ENCODE measurements at places on chromosomes 3 and 15.

DNA sequence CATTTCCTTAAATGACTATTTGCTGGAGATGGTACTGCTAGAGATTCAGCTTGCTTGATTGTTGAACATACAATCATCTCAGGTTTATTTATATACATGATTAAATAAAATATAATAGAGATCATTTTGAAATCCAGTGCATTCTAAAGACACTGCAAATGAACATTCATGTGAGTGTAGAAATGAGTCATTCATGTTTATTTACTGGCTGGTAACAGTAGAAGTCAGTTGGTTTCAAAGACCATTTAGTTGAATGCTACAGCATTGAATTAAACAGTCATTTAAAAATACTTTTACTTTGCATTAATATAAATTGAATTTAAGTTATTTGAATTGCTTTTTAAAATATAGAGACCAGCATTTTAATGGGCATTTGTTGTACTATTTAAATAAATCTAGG is 551.9 kb upstream of the GOLIM4 start:
- DNase-seq, result no peak

GRCh38 chr3:14362890-14363289 is 39.5 kb upstream of the SLC6A6 start:
- no peak for DNase-seq

DNA sequence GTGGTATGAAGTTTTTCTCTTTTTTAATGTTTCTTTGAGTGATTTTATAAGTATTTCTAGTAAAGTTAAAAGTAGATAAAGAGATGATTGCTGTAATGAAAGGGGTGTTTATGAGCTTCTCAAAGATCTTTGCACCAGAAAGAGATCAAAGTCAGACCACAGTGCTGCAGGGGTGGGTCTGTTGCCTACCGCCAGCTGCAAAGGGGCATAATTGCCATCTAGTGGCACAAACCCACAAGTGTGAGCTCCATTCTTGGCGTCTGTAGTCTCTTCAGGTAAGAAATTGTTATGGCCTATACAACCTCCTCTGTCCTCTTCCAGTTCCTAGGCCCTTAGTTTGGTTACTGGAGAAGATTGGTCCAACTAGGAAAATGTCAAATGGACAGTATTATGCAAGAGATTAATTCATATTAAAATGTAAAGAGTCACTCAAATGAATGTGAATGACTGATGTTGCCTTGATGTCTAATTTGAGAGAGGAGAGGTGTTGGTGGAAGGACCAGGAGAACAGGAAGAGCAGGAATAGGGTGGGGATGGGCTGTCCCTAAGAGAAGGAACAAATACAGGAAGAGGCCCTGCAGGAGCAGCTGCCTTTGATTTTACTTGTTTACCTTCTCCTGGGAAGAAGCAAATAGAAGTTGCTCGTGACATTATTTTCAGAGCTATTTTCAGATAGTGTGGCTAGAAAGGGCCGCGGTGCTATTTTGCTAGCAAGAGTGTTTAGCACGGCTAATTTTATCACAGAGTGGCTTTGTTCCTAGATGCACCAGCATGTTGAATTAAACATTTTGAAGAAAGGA is 53.0 kb upstream of the GSK3B start:
- peak; percentile 8 for DNase-seq

DNA sequence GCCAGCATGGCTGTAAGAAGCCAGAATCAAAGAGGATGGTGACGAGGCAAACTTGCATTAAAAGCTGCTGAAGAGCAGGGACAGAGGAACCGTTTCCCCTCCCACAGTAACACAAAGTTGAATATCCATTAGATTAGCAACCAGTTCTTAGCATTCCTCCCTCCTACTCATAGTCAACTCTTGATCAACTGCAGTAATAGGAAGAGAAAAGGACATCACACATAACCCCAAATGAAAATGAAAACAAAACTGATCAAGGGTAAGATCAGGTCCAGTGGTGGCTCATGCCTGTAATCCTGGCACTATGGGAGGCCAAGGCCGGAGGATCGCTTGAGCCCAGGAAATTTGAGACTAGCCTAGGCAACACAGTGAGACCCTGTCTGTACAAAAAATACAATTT is 165.2 kb downstream of the GREM1 start:
- no peak for DNase-seq

GRCh38 chr3:66052721-66053549 is 14.2 kb upstream of the MAGI1 start:
- DNase-seq, result no peak

DNA sequence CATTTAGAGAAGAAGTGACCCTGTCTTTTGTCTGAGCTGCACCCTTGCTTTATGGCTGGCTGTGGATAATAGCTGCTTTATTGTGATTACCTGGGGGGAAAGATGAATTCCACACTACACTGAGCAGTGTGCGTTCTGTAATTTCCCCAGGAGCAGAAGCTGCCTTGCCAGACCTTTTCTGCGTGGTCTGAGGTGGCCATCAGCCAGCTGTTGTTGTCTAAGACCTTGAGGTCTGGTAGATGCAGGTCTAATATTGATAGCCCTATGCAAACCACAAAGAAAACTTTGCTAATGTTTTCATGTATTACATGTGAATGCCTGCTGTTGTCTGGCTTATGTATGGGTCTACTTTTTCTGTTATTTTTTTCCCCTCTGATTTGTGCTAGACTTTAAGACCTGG is 144.6 kb downstream of the THSD4 start:
- no peak for DNase-seq

DNA sequence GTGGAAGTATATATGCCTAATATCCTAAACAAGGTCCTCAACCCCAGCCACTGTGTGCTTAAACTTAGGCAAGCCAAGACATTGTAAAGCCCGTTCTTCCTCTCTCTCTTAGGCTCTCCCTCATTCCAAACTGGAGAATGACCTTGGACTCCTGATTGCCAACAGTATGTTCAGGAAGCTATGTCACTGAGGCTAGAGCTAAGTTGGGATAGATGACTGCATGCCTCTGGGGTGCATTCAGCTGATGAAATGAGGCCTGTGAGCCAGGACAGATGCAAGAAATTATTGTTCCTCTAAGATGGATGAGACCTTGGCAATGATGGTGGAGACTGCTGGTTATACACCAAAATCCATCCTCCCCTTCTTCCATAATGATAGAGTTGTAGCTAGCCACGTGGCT is 27.9 kb upstream of the TBC1D21 start:
- DNase-seq, result no peak

- no peak for DNase-seq
These were observed 171.7 kb downstream of the C3orf38 start for GRCh38 chr3:88321363-88322050.

DNA sequence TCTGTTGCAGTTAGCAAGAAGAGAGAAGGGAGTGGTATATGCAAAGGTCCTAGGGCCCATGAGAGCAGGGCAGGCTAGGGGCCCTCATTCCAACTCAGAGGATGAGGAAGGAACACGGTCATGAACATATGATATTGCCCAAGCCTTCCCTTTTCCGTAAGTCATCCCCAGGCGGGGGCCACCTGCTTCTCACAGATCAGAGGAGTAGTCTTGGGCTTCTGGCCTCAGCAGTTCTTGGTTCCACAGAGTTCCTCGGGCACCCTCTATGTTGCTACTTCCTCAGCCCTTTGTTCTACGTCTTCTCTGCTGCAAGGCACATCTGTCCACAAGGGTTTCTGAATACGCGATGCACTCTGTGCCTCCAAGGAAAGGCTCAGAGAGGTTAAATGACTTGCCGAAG is 25.3 kb downstream of the EPHB3 start:
- DNase-seq, result no peak

DNA sequence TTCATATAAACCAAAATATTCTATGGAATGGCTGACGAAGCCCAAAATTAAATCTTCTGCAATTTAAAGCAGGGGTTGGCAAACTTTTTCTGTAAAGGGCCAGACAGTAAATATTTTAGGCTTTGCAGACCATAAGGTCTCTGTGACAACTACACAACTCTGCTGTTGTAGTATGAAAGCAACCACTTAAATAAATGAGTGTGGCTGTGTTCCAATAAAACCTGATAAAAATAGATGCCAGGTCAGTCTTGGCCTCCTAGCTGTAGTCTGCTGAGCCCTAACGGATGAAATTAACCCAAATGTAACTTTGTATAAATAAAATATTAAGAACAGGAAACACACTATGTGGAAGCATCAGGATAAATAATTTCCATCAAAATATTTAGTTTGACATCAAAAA is 104.2 kb downstream of the FBXL22 start:
- no peak for DNase-seq

DNA sequence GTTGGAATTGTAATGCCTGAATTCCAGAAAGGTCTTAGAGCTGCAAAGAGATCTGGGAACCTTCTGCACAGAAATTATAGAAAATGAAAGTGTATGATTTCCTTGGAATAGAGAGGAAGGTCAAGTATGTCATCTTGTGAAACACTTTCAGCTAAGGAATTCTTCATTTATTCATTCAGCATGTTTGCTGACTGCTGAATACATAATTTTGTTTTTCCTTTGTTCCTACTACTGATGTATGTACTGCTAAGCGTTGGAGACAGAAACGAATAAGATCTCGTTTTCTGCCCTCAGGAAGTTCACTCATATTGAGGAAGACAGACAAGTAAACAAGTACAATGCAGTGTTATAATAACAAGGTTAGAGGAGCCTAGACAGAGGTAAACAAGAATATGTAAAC is 14.3 kb upstream of the IL20RB start:
- DNase-seq, result no peak

- no peak for DNase-seq
These were observed 66.1 kb upstream of the CCR4 start for GRCh38 chr3:32885283-32885901.

DNA sequence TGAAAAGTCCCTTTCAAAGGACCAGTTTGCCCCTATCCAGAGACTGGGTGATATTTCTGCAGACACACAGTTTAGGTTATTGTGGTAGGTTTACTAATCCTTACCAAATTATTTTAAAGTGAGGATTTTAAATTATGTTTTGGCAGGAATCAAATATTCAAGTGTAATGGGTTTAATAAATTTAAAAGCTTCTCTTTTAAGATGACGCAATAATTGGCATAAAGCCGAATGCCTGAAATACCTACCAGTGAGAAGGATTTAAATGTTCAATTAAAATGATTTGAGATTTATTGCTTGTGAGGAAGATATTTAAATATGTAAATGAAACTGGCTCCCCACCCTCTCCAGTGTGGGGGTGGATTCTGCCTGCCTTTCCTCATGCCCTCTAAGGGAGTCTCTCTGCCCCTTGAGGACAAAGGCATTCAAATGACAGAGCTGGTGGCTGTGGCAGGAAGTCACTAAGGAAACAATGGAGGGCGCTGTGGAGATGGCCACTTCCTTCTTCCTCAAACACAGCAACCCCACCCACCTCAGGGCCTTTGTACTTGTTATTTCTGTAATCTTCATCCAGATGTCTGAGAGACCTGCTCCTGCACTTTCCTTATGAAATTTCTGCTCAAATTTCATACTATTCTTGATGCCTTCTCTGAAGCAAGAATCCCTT is 131.7 kb downstream of the TNIK start:
- DNase-seq, result peak; percentile 10

- no peak for DNase-seq
These were observed 79.1 kb downstream of the NTRK3 start for GRCh38 chr15:88177451-88177850.

DNA sequence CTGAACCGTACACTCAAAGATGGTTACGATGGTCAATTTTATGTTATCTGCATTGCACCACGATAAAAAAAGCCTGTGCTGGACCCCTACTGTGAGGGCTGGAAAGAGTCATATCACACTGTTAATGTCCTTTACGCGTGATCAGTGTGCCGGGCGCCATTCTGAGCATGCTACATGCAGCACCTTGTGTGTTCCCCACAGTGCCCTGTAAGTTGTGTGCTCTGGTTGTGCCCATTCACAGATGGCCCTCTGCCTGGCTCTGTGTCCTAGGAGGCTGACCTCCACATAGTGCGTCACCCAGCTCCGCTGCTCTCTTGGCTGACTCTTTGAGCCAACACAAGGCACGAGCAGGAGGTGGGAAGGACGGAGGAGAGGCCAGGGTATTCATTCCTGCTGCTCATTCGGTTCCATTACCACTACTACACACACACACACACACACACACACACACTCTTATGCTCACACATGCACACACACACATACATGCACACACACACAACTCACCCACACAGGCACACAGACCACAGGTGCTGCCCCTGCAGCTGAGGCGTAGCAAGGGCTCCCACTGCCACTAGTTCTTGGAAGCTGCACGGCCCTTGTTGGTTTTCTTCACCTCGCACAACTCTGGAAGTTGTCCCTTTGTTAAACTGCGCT is 129.6 kb upstream of the IQSEC1 start:
- no peak for DNase-seq

GRCh38 chr15:73081321-73081958 is 29.2 kb downstream of the NEO1 start:
- no peak for DNase-seq

GRCh38 chr3:171121801-171122200 is 95.3 kb upstream of the SLC2A2 start:
- no peak for DNase-seq

DNA sequence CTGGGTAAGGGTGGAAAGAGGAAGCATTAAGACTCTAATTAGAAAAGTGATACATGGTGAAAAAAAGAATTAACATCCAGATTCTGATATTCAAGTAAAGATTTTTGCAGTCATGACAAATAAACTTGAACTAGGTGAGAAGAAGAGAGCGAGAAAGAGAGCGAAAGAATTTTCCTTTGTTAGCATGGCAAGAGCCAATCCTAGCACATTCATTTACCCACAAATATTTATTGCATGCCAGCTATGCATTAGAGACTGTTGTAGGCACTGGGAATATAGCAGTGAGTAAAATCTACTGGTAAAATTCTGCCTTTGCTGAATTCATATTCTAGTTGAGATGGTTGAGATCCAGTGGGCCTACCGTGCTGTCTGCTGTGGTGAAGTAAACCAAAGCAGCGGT is 177.9 kb upstream of the DPH6 start:
- DNase-seq, result no peak

DNA sequence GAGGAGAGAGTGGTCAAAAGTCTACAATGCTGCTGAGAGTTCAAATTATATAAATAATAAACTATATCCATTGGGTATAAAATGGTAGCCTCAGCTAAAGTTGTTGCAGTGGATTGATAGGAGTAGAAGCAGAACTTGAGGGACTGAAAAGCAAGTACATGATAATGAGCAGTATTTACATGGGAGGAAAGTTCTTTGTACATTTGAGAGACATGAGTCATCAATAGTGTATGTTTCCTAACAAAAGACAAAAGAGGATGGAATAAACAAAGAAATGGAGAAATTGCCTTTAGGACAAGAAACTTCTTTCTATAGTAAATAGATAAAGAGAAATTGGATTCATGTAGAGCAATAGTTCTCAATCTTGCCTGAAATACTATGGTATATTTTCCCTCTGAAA is 110.0 kb upstream of the PLSCR5 start:
- DNase-seq, result no peak

DNA sequence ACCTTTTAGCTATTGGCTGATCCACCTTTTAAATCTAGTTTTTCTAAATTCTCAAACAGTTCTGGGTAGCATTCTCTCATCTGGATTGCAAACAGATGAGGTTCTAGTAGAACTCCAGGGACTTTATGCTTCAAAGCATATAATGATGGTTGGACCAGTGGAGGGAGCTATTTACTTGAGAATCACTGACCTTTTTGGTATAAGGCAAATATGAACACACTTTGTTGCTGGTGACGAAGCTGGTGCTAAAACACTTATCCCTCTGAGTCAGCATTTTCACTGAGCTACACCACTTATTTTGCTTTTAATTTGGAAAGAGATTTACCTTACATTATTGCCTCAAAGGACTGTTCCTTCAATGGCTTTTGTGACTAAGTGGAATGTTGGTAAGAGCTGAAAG is 58.6 kb upstream of the SLITRK3 start:
- no peak for DNase-seq

Measured in activated T-helper 9 cell treated with anti-CD3 and anti-CD28 coated beads, Interleukin-2, amount 50 U/mL, for 16 hours (primary cell).